GM12892 (cell line): ENCODE measurements at places on chromosomes 1 and 21.

DNA sequence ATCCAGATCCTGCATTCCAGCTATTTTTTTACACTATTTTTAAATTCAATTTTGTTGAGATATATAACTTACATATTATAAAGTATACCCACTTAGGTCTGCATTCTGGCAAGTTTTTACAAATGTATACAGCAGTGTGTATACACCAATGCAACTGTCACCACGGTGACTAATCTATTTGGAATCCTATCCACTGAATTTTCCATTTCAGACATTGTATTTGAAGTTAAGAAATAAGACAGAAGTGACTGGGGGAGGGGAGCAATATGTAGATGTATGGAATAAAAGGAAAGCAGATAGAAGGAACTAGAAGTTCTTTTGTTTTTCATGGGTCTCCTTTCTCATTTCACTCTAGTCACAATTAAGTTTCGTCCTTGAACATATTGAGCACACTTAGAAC lies 431.5 kb upstream of the CHRM3 start:
- DNase-seq, result no peak

DNA sequence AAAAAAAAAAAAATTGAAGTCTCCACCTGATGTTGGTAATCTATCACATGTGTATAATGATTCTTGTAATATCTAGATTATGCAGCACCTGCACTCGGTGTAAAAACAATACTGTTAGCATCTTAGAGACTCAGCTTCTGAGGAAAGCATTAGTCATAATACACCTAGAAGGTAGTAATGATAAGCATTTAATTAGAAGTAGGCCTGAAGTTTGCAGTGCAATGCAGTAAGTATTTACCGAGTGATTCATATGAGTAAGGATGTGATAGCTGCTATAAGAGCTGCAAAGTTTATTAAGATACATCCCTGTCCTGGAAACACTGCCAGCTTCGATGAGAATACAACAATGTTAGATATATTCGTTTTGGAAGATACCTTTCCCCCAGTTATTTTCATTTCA lies 196.4 kb downstream of the GREM2 start:
- DNase-seq, result no peak

- no peak for DNase-seq
Measured at GRCh38 chr1:94119306-94119705, 1.6 kb downstream of the ABCA4 start.

- no peak for DNase-seq
Measured at GRCh38 chr1:110253213-110253612, 43.1 kb downstream of the KCNC4 start.

- DNase-seq, result no peak
Measured at GRCh38 chr1:34858901-34859445, 576 bp downstream of the SMIM12 start.
